ENCODE measurements at places on chromosomes 5 and 9. TPM values are rescaled to one million over a fixed set of nuclear protein-coding genes. Genes with fewer than 3 reads are reported as not detected.
A peak's percentile ranks its signal among the peaks of the same experiment; 100 is the strongest.

Gene ZNF618
- 0.16 TPM for total RNA-seq

- H3K27me3 ChIP-seq, result no peaks in the 10 kb centered on the region
- H3K27ac ChIP-seq, result no peak overlapping the region
- H3K4me1 ChIP-seq, result no peaks in the 10 kb centered on the region
- no peak overlapping the region for H3K4me3 ChIP-seq
These were observed 772.1 kb upstream of the CDH9 start for GRCh38 chr5:27810458-27810857.

Gene ORM2
- not detected for total RNA-seq

GRCh38 chr5:140345919-140346347 is 470 bp downstream of the HBEGF start:
- no peak for DNase-seq
- peaks cover 27% of the 10 kb centered on the region for H3K36me3 ChIP-seq
- H3K4me1 ChIP-seq, result peaks cover 77% of the 10 kb centered on the region

GRCh38 chr9:95286151-95286550 is 31.4 kb downstream of the FANCC start:
- H3K27ac ChIP-seq, result no peak overlapping the region
- H3K4me3 ChIP-seq, result no peak overlapping the region
- H3K4me1 ChIP-seq, result no peaks in the 10 kb centered on the region
- no peak for DNase-seq
- H3K27me3 ChIP-seq, result peaks cover 7% of the 10 kb centered on the region

Gene CTSL
- total RNA-seq, result 1.5 TPM

Gene PPP3R2
- not detected for total RNA-seq

- DNase-seq, result peak; percentile 35
- peak overlapping the region; percentile 51 for H3K4me3 ChIP-seq
- H3K27me3 ChIP-seq, result peaks cover 27% of the 10 kb centered on the region
These were observed 2.5 kb upstream of the TCF7 start for GRCh38 chr5:134111741-134112647.

DNA sequence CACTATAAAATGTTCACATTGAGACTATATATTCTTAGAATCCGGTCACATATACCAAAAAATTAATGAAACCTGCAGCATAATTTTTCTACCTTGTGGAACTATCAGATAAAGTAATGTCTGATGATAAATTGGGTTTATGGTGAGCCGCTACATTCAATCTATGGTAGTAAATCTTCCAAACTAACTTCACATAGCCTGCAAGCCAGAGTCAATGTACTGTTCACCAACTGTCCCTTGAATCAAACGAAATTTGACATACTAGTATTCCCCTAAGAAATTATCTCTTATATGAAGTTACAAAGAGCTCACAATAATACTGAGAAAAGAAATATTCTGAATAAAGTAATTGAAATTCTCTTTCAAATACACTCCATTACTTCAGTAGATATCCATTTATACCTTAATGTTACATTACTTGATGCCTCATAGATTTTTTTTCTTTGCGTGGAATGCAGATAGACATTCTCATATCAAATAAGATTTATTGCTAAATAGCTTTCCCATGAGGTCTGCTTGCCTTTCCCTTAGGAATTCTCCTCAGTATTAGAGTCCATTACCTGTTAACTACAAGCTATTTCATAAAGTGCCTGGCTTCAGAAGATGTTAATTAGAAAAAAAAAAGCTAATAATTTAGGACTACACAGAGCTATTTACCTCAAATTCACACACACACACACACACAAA is 169.5 kb downstream of the PTPRD start:
- no peak overlapping the region for H3K27ac ChIP-seq
- no peaks in the 10 kb centered on the region for H3K4me1 ChIP-seq
- H3K27me3 ChIP-seq, result no peaks in the 10 kb centered on the region
- no peak for DNase-seq

DNA sequence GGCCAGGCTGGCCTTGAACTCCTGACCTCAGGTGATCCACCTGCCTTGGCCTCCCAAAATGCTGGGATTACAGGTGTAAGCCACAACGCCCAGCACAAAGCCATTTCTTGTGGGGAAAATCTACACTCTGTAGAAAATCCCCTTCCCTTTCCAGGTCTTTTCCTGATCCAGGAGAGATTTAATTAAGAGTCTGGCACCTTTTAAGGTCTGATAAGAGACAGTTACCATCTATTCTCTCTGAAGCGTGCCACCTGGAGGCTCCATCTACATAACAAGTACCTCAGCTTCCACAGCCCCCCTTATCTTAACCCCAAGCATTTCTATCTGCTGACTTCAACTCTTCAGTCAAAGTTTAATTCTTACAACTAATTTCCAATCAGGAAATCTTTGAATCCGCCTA is 71.4 kb upstream of the CDK20 start:
- no peak for DNase-seq
- H3K36me3 ChIP-seq, result no peaks in the 10 kb centered on the region
- H3K4me3 ChIP-seq, result no peak overlapping the region
- peaks cover 11% of the 10 kb centered on the region for H3K4me1 ChIP-seq
- H3K27me3 ChIP-seq, result no peaks in the 10 kb centered on the region

GRCh38 chr9:72872718-72873117 is 80.1 kb downstream of the ALDH1A1 start:
- no peaks in the 10 kb centered on the region for H3K27me3 ChIP-seq
- DNase-seq, result no peak
- H3K27ac ChIP-seq, result no peak overlapping the region
- H3K4me1 ChIP-seq, result no peaks in the 10 kb centered on the region
- no peak overlapping the region for H3K4me3 ChIP-seq

Gene C9orf152
- total RNA-seq, result not detected

- H3K27me3 ChIP-seq, result peaks cover 27% of the 10 kb centered on the region
- no peaks in the 10 kb centered on the region for H3K36me3 ChIP-seq
- DNase-seq, result peak; percentile 21
These were observed 61.7 kb downstream of the MRPL36 start for GRCh38 chr5:1737790-1738405.

DNA sequence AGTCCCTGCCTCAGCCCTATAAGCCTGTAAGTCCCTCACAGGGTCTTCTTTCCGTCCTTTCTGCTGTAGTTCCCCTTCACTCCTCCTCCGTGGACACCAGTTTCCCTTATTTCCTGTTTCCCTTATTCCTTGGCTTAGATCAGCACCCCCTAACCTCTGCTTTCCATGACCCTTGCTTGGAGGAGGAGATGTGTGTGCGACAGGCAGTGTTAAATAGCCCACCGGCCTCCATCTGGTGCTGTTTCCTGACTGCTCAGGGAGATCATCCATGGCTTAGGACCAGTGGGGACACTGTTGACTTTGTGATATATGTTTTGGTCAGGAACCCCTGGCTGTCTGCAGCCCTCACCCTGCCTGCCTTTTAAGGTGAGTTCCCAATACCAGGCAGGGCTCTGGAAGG is 34.1 kb upstream of the PSD2 start:
- no peak overlapping the region for H3K27ac ChIP-seq
- DNase-seq, result no peak
- H3K27me3 ChIP-seq, result peaks cover 62% of the 10 kb centered on the region
- H3K4me3 ChIP-seq, result no peak overlapping the region
- peaks cover 23% of the 10 kb centered on the region for H3K4me1 ChIP-seq

GRCh38 chr5:81482595-81482994 is 88.7 kb upstream of the ACOT12 start:
- DNase-seq, result no peak
- H3K36me3 ChIP-seq, result no peaks in the 10 kb centered on the region
- H3K4me3 ChIP-seq, result no peak overlapping the region
- no peaks in the 10 kb centered on the region for H3K27me3 ChIP-seq
- no peaks in the 10 kb centered on the region for H3K4me1 ChIP-seq

GRCh38 chr5:54344653-54345052 is 34.3 kb upstream of the ARL15 start:
- no peak overlapping the region for H3K4me3 ChIP-seq
- H3K27ac ChIP-seq, result no peak overlapping the region
- H3K36me3 ChIP-seq, result no peaks in the 10 kb centered on the region
- no peaks in the 10 kb centered on the region for H3K27me3 ChIP-seq

DNA sequence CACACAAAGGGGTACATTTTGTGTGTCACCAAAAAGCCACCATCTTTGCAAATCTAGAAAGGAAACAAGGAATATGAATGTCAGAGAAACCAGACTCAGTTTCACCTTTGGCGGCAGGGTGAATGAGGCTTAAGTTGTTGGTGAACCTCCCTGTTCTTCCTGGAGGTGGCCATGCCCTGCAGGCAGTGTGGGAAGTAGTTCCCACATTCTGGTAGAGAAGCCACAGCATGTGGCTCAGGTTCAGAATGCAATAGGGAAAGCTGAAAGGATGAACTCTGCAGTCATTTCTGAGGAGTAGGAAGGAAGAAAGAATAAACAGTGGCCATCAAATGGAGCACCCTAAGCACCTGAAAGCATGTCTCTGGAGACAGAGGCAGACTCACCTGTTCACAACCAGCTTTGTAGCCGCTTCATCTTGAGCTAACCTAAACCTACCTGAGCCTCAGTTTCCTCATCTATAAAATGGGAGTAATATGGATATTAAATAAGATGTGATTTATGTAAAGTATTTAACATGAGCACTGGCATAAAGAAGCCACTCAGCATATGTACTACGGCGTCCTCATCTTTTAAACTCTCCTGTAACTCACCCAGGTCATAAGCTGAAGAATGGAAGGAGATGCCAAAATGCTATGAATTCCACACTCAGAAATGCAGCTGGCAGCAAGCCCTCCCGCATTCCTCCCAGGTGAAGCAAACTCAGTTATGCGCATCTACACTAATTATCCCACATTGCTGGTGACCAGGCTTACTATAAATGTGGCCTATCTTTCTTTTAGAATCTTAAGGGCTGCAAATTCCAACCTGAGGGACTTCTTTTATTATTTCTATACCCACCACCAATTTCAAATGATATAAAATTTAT is 86.0 kb downstream of the ZNF608 start:
- H3K27ac ChIP-seq, result no peak overlapping the region
- H3K4me3 ChIP-seq, result no peak overlapping the region
- H3K36me3 ChIP-seq, result no peaks in the 10 kb centered on the region
- DNase-seq, result no peak
- H3K4me1 ChIP-seq, result no peaks in the 10 kb centered on the region

DNA sequence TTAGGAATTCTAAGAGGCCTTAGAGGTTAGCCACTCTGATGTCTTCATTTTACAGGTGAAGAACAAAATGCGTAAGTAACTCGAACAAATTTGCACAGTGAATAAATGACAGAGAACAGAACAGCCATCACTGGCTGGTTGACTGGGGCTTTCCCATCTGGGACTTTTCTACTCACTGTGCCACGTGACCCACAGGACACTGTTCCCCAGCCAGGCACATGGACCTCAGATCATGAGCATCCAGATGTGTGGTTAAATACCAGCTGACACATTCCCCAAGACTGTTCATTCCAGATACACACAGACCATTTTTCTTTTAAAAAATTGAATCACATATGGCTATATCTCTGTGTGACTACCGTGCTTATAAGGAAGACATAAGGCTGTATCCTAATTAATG is 25.8 kb upstream of the MED10 start:
- H3K27me3 ChIP-seq, result peaks cover 8% of the 10 kb centered on the region
- H3K36me3 ChIP-seq, result no peaks in the 10 kb centered on the region
- no peak overlapping the region for H3K4me3 ChIP-seq
- H3K27ac ChIP-seq, result no peak overlapping the region
- DNase-seq, result no peak

DNA sequence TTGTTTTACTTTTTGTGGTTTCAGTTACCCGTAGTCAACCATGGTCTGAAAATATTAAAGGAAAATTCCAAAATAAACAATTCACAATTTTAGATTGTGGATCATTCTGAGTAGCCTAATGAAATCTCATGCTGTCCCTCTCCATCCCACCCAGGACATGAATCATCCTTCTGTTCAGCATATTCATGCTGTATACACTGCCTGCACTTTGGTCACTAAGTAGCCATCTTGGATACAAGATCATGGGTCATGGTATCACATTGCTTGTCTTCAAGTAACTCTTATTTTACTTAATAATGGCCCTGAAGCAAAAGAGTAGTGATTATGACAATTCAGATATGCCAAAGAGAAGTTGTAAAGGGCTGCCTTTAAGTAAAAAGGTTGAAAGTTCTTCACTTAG is 536.5 kb upstream of the ACO1 start:
- H3K4me1 ChIP-seq, result no peaks in the 10 kb centered on the region
- DNase-seq, result no peak
- no peak overlapping the region for H3K4me3 ChIP-seq
- H3K36me3 ChIP-seq, result no peaks in the 10 kb centered on the region
- no peaks in the 10 kb centered on the region for H3K27me3 ChIP-seq

- H3K4me3 ChIP-seq, result no peak overlapping the region
- peaks cover 62% of the 10 kb centered on the region for H3K4me1 ChIP-seq
- DNase-seq, result no peak
- H3K27me3 ChIP-seq, result no peaks in the 10 kb centered on the region
These were observed 8.9 kb downstream of the ZFAND5 start for GRCh38 chr9:72356041-72356582.

Gene KCNN2
- not detected for total RNA-seq

Gene FAM169A
- 3.5 TPM for total RNA-seq

Gene SPINK6
- total RNA-seq, result not detected

DNA sequence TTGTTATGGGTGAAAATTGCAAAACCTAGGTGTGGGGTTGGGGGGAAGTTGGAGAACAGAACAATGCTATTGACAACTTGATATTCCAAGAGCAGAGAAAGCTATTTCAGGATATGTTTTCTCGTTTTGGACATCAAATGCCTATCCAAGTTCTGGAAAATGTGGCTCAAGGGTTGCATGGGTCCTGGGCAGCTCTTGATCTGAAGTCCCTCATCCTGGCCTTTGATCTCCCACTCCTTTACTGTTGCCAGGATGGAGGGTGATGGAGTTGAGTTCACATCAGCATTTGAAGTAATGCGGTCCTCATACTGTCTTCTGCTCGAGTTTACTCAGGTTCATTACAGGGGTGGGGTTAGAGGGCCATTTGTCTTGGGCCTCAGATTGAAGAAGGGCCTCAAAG is 76.9 kb upstream of the RPS23 start:
- H3K36me3 ChIP-seq, result peaks cover 3% of the 10 kb centered on the region
- no peaks in the 10 kb centered on the region for H3K27me3 ChIP-seq
- peaks cover 79% of the 10 kb centered on the region for H3K4me1 ChIP-seq

Gene WHRN
- 2.4 TPM for total RNA-seq

DNA sequence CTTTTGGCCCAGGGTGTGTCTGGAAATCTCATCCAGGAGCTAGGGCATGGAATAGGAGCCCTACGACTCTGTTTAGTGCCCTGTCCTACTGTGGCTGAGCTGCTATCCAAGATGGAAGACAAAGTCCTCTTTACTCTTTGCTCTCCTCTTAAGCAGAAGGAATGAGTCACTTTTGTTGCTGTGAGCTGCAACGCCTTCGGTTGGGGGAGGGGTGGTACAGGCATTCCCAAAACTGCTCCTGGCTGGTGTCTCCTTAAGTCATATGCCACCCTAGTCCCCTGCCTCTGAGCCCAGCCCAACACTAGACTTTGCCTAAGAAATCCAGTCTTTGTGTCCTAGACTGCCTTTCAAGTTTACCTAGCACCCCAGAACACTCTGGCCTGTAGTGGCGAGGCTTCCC is 99.9 kb downstream of the PRR16 start:
- no peak overlapping the region for H3K4me3 ChIP-seq
- no peak for DNase-seq
- H3K36me3 ChIP-seq, result no peaks in the 10 kb centered on the region
- H3K27me3 ChIP-seq, result no peaks in the 10 kb centered on the region

- peaks cover 40% of the 10 kb centered on the region for H3K36me3 ChIP-seq
- no peak for DNase-seq
- no peak overlapping the region for H3K27ac ChIP-seq
- peaks cover 12% of the 10 kb centered on the region for H3K4me1 ChIP-seq
- H3K4me3 ChIP-seq, result no peak overlapping the region
These were observed 20.1 kb downstream of the SREK1 start for GRCh38 chr5:66164044-66164790.

Measured in activated T-helper 1 cell treated with anti-CD3 and anti-CD28 coated beads, Interleukin-12 subunit alpha, Interleukin-12 subunit beta, Interleukin-2, Interleukin-4 antibody, amounts not matched to agents 30 ng/mL and 10 ng/mL and 1 ng/mL, durations not matched to agents 14 hours and 24 hours and 36 hours (primary cell).